ENCODE measurements at places on chromosomes 16 and 17.

DNA sequence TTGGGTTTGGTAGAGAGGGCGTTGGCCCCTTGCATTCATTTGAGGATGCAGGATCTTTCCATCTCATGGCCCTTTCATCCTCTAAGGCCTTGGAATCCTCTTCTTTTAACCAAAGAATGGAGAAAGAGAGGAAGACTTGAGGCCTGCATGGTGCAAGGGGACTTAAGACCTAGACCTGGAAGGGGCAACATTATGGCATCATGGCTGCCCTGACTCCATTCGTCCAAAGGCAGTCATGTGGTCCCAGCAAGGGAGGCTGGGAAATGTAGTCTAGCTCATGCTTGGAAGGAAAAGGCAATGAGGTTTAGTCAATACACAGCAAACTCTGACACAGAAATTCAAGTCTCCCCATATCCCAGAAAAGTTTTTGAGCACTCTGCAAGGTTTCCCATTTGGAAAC lies 30.7 kb upstream of the CDRT4 start:
- peak; percentile 19 for DNase-seq

- no peak for DNase-seq
Observed at GRCh38 chr17:30379303-30379902, 676 bp downstream of the CPD start.

DNA sequence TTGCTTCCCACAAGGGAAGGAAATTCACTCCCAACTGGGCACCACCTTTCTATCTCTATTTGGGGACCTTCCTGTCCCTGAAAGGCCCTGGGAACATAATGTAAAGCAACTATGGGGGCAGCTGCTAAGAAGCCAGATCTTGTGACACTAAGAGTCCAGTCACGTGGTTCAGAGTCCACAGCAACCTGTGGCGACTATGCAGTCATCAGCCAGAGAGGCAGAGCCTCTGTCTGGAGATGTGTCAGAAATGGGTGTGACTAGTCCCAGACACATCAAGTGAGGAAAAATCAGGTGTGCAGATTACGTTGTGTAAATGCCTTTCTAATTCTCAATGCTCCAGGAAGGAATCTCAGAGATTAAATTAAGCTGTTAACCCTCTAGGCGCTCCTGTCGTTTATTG lies 26.6 kb upstream of the SKAP1 start:
- DNase-seq: peak; percentile 34

DNA sequence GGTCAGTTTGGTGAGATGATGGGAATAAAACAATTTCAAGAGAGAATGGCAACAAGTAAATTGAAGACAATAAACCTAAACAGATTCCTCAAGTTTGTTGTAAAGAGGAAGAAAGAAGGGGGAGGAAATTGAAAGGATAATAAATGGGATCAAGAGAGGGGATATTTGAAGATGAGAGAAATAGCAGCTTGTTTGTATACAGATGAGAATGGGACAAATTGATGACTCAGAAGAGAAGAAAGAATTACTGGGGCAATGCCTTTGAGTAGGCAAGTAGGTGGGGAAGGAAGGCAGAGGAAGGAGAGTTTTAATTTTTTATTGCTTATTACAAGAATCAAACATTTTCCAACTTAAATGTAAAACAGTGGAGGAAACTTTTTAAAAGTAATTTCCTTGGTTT lies 98.3 kb downstream of the CHD9 start:
- no peak for DNase-seq

DNA sequence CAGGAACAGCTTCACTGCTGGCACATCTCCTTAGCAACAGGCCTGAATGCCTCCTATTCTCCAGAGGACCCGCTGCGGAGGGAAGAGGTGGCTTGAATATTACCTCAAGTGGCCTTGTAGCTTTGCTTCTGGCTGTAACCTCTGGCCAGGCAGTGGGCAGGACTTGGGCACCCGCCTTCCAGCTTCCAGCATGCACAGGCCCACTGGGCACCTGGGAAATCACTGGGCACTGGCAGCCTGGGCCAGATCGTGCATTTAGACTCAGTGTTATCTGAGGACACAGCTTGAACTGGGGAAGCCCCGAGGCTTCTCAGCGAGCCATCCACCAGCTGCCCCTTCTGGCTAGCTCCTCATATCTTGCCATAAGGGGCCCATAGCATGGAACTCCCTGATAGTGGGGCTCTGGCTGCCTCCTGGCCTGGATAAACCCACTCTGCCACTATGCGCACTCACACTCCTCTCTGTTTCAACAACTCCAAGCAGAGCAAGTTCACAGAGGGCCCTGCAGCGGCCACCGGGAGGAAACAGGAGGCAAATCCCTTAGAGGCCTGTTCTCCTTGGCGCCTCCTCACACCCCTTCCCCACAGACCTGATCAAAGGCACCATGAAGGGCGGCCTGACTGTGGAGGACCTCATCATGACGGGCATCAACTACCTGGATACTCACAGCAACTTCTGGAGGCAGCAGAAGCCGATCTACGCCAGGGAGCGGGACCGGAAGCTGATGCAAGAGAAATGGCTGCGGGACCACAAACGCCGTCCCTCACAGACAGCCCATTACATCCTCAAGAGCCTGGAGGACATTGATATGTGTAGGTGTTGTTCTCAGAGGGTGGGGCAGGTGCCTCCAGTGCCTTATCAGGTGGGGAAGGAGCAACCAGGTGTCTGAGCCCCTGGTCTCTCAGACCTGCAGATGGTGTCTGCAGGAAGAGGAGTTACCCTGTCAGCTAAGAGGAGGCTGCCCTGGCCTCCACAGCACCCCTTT lies 7.8 kb downstream of the ODAD4 start:
- DNase-seq: no peak

GRCh38 chr16:88983165-88983564 lies 6.2 kb upstream of the CBFA2T3 start:
- no peak for DNase-seq

DNA sequence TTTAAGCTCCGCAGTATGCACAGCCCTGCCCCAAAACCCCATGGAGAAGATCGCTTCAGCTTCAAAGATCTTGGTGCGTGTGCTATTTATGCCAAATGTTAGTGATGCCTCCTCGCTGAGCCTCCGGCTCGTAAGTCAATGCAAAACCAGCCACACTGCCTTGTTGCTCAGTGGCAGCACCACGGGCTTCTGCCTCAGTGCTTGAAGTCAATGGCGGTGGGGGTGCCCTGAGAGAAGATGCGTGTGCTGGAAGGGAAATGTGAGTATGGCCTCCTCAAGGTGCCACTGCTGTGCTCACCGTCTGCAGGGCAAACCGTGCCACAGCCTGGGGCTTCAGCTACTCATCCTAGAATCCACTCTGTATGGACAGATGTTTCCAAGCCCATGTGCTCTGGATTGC lies 121.9 kb downstream of the XYLT1 start:
- DNase-seq: no peak

- no peak for DNase-seq
Observed at GRCh38 chr16:68035227-68035626, 12.1 kb downstream of the DUS2 start.

DNA sequence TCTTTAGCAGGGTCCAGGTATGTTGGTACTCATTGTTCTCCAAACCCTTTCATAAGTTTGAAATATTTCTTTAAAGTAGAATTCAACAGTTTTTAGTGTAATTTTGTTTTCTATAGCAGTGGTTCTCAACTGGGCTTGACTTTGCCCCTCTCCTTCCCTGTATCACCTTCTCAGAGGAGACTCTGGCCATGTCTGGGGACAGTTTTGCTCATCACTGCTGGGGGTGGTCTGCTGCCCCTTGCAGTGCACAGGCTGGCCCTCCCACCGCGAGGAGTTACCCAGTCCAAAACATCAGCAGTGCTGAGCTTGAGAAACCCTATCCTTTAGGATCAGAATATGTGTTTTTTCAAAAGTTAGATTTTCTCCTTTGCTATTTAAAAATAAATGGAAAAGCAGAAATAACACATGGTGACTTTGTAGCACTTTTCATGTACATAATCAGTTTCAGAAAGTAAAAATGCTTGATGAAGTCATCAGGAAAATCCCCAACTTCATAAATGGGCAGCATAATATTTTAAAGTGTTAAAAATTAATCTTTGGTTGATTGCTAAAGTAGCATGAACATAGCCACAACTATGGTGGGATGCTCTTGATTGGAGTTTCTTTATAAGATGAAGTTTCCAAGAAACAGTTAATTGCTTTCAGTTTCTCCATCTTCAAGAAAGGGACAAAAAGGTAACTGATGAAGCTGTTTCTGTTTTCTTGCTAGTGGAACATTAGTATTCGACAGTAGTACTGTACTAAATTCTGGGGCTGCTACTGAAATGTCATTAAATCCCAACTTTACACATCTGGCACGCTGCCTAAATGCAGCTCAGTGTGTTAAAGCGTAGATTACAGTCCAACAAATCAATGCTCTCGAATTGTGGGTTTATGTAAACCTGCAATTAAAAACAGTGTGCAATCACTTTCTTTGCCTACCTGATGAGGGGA lies 70.3 kb downstream of the NETO2 start:
- DNase-seq: no peak

GRCh38 chr16:11870399-11870798 lies 19.1 kb upstream of the RSL1D1 start:
- DNase-seq: no peak

GRCh38 chr16:87126403-87127025 lies 190.7 kb downstream of the C16orf95 start:
- no peak for DNase-seq

DNA sequence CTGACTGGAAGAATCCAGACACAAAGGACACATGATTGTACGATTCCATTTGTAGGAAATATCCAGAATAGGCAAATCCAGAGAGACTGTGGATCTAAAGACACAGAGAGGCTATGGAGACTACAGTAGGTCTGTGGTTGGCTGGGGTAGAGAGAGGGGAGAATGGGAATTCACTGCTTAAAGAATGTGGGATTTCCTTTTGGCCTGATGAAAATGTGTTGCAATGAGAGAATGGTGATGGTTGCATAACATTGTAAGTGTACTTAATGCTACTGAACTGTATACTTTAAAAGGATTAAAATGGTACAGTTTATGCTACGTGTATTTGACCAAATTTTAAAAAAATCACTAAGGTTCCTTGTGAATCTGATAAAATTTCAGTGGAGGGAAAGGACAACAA lies 62.1 kb downstream of the GPRC5B start:
- DNase-seq: no peak

GRCh38 chr17:72187556-72187955 lies 66.7 kb downstream of the SOX9 start:
- DNase-seq: peak; percentile 55

DNA sequence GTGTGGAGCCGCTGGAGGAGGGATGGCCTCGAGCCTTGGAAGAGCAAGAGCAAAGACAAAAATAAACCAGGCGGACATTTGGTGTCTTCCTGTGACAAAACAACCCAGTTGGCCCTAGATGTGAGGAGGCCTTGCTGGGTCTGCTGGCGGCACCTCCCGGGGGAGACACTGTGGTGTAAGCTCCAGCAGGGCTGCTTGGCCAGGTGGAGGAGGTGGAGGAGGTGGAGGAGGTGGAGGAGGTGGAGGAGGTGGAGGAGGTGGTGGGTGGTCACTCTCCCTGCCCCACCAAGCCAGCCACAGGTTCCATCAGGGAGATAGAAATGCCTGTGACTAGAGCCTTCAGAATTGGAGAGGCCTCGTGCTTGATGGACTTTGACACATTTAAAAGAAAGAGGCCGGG lies 32.1 kb downstream of the DBNDD1 start:
- DNase-seq: no peak

All from SHP77 (cell line).